ENCODE measurements at places on chromosomes 7 and 10.

DNA sequence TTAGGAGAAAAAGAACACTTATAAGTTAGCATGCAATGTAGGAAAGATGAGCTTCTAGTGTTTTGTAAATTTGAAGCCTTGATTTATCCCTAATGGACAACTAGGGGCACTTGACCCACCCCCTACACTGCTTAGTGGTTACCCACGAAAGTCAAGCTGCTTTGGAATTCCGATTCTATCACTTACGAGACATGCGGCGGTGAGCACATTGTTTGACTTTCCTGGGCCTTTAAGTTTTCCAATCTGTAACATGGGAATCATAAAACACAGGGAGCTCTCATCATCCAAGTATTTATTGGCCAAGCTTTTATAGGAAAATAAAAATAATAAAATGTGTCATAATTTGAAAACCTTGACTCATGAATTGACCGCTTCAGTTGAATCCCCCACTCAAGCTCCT is 78.7 kb upstream of the PDK4 start:
- DNase-seq = no peak

GRCh38 chr10:133391761-133392518 is 2.0 kb upstream of the MTG1 start:
- peak; percentile 53 for DNase-seq

- DNase-seq = no peak
Measured at GRCh38 chr10:6053816-6054631, 8.1 kb downstream of the IL2RA start.

- DNase-seq = no peak
Measured at GRCh38 chr7:116228241-116228640, 17.9 kb downstream of the TES start.

GRCh38 chr7:83824214-83824613 is 175.3 kb upstream of the SEMA3E start:
- no peak for DNase-seq

DNA sequence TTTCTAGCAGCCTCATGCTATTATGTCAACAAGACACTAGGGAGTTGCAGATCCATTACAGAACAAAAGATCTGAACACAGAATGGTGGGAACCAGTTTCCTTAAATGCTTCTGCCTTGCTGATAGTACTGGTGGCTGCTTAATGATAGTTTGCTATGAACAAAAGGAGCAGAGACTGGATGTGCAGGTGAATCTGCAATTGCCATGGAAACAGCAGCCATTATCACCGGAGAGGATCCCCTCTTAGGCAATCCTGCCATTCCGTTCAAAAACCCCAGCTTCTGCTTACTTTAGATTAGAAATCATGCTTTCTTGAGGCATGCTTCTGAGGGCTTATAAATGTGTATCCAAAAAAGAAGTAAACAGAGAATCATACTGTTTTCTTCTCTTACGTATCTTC is 80.0 kb upstream of the PRKAR2B start:
- DNase-seq = no peak

DNA sequence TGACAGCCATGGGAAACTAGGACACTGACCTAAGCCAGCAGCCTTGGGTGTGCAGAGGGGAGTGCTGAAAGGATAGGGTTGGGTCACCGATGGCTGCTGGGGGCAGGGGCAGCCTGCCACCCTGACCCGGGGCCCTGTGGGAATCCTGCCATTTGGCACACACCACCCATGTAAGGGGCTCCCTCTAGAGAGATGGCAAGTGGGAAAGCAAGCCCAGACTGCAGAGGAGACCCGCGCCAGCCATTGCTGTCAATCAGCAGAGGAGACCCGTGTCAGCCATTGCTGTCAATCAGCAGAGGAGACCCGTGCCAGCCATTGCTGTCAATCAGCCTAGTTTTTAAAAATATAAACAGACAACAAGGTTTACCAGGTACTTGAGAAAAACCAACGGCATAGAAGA is 27.4 kb upstream of the PRKAG2 start:
- no peak for DNase-seq

GRCh38 chr10:123911866-123912265 is 20.3 kb upstream of the CPXM2 start:
- no peak for DNase-seq

- no peak for DNase-seq
Measured at GRCh38 chr10:47012214-47012613, 101.0 kb downstream of the PTPN20 start.

DNA sequence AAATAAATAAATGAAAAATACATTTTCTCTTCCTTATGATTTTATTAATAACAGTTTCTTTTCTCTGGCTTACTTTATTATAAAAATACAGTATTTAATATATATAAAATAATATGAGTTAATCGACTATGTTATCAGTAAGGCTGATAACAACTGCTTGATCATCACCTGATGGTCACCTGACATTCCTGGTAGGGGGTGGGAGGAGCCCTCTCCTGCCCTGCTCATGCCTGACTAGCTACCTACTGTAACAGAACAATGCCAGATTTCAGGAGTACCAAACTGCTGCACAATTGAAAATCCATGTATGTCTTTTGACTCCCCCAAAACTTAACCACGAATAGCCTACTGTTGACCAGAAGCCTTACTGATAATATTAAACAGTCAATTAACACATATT is 1.3 kb upstream of the APBB1IP start:
- DNase-seq = no peak

- DNase-seq = no peak
Measured at GRCh38 chr10:87702973-87703294, 43.3 kb downstream of the PAPSS2 start.

DNA sequence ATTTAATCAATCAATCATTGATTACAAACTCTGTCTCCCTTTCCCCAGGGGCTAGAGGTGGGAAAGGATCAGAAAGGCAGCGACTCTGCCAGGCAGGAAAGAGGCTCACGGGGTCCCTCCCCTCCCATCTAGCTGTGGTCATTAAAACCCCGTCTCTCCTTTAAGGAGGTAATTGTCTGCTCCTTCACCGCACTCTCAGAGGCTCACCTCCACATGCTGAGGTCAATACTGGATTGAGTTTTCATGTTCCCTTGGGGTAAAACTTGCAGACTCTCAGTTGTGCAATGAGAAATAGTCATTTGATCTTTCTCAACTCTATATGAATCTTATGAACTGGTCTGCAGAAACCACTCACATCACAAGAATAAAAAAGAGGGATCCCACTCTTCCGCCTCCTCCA is 368.8 kb downstream of the ADRA2A start:
- no peak for DNase-seq

DNA sequence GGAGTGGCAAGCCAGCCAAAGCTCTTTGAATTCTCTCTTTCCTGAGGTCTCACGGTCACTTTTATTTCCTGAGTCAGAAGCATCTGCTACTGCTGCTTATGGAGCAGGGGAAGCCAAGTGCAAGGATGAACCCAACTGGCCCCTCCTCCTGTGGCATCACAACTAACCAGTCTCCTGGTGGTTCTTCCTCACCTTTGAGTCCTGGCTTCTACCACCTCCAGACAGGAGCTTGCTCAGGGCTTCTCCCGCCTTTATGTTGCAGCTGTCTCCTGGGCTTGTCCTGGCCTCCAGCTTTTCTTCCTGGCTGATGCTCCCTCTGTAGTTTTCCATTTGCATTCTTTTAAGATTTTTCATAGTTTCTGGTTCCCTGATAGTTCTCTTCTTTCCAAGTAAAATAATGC is 349.7 kb upstream of the NRP1 start:
- DNase-seq = no peak

- DNase-seq = no peak
Measured at GRCh38 chr7:44849259-44849884, 1.5 kb upstream of the H2AZ2 start.

DNA sequence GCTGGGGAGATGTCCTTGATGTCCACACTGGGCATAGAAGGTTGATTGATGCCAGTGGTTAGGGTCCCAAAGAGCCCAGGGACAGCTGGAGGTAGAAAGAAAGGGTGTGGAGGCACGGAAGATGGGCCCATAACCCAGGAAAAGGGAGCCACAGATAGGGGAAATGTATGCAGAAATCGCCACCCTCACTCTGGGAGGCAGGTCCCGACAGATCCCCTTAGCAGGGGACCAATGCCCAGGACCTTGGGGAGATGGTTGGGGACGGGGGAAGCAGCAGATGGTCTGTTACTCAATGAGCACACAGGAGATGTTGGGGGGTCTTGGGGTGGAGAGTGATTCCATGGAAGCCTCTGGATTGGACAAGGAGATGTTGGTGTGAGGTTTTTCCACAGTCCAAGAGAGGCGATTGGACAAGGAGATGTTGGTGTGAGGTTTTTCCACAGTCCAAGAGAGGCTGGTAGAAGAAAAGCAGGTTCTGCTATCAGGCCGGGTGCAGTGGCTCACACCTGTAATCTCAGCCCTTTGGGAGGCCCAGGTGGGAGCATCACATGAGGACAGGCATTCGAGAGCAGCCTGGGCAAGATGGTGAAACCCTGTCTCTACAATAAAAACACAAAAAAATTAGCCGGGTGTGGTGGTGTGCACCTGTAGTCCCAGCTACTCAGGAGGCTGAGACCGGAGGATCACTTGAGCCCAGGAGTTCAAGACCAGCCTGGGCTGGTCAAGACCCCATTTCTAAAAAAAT is 7.0 kb upstream of the PPP1R35 start:
- no peak for DNase-seq

- no peak for DNase-seq
Measured at GRCh38 chr7:15720849-15721471, 34.5 kb upstream of the MEOX2 start.

GRCh38 chr7:2387897-2388636 is 15.3 kb upstream of the CHST12 start:
- DNase-seq = peak; percentile 73

- DNase-seq = no peak
Measured at GRCh38 chr7:134622303-134622995, 24.2 kb upstream of the BPGM start.

- no peak for DNase-seq
Measured at GRCh38 chr7:2962865-2963264, 80.8 kb downstream of the CARD11 start.

DNA sequence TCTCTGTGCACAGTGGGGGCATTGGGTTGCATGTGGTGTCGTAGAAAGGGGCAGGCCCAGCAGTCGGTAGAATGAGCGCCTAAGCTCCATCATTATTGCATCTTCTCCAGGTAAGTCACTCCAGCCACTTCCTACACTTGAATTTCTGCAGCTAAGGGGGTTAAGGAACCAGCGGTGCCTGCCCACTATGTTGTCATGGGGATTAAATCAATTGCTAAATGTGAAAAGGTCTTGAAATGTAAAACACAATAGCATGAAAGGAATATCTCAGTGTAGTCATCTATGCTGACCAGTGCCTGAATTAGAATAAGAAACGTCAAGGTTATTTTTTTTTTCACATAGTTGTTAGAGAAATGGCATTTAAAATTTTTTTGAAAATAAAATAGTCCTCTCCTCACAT is 15.2 kb upstream of the CELF2 start:
- DNase-seq = no peak

DNA sequence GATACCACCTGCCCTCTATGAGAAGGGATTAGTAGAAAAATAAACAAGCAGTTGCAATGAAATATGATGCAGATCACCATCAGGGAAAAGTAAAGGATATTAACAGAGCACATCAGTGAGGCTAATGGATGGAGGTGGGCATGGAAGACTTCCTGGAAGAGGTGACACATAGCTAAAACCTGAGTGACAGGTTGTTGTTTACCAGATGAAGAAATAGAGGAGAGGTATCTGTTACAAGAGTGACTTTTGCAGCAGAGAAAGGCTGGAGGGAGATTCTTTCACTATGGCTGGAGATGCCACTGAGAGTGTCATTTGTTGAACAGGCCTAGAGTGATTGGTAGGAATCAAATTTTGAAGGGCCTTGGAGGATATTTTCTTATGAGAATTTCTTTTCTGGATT is 646.2 kb downstream of the GATA3 start:
- no peak for DNase-seq

DNA sequence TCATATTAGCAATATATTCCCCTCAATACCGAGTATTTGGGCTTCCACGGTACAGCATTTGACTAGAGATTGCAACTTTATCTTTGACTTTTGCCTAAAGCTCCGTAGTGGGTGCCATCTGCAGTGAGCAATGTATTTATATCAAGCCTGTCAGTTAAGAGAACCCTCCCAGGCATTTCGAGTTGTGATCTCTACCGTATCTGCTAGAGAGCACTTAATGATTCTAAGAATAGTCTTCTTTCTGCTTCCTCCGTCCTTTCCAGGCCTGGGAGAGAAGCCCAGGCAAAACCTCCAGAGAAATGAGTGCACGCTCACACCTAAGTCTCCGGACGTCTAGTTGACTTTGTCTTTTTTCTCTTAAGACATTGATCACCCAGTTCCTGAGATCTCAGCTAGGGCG is 210.6 kb downstream of the KLF6 start:
- no peak for DNase-seq

GRCh38 chr7:96495751-96496216 is 173.9 kb upstream of the SLC25A13 start:
- no peak for DNase-seq

DNA sequence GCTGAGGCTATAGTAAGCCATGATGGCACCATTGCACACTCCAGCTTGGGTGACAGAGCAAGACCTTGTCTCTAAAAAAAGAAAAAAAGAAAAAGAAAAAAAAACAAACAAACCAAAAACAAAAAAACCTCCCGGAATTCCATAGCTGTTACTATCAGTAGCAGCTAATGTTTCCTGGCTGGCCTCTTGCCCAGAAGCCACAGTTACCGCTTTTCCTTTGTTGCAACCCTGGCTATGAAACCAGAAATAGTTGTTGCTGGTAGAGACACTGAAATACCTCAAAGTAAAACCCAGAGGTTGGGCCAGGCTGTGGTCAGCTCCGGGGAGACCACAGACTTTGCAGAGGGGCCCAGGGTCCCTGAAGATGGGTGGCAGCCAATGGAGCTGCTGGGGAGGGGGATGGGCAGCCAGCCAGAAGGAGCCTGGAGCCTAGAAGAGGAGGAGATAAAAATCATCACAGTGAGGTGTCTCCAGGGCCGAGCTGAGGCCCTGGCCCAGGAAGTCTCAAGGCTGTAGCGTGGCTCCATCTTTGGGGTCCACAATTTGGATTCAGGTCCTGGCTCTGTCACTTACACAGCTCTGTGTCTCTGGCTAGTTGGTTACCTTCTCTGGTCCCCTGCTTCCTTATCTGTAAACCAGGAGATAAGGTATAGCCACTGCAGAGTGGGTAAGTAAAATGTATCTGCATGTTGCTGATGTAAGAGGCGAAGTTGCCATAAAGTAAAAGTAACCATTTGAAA is 3.4 kb upstream of the CHST12 start:
- peak; percentile 89 for DNase-seq

DNA sequence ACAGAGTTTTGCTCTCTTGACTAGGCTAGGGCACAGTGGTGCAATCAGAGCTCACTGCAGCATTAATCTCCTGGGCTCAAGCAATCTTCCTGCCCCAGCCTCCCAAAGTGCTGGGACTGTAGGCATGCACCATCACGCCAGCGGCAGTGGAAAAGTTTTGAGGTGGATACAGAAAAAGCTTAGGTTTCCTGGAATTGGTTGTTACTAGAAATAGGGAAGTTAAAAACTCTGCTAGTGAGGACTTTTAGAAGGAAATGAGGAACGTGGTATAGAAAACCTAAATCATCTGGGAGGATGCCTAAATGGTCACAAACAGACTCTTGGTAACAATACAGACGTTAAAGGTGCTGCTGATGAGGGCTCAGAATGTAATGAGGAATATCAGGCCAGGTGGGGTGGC is 10.9 kb upstream of the SNX8 start:
- no peak for DNase-seq

- no peak for DNase-seq
Measured at GRCh38 chr10:100894589-100895294, 18.0 kb upstream of the SLF2 start.

GRCh38 chr10:74289951-74290350 is 138.9 kb downstream of the ADK start:
- no peak for DNase-seq

Data from suprapubic skin (tissue), 4 donors.